ENCODE measurements at places on chromosomes 7 and 10.

GRCh38 chr7:20194343-20194995 is 22.7 kb downstream of the MACC1 start:
- DNase-seq, result no peak

- DNase-seq, result no peak
These were observed 18.5 kb downstream of the SH3PXD2A start for GRCh38 chr10:103836861-103837260.

DNA sequence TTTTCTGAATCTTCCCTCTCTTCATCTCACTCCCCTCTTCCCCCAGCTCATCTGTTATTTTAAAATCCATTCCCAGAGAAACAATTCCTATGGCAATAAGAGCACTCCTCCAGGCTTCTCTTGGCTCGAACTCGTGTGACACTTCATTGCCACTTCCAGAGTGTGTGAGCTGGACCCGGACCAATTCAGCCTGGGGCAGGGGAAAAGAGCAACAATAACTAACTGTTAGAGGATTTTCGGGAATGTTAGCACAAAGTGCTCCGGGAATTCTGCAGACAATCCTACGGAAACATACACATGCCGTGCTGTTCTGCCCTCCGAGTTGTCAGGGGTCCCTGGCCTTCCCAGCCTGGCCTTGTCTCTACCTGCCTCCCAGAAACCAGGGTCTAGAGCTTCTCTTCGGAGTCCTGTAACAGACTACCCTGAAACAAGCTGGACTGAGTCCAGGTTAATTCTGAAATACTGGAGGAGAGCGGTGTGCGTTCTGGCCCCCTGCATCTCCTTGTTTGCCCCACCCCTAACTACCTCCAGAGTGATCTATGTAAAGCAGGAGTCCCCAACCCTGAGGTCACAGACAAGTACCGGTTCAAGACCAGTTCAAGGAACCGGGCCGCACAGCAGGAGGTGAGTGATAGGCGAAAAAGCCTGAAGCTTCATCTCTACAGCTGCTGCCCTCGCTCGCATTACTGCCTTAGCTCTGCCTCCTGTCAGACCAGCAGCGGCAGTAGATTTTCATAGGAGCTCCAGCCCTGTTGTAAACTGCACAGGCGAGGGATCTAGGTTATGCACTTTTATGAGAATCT is 11.3 kb downstream of the COL26A1 start:
- no peak for DNase-seq

- no peak for DNase-seq
These were observed 153.6 kb downstream of the DYNC1I1 start for GRCh38 chr7:95925971-95926370.

DNA sequence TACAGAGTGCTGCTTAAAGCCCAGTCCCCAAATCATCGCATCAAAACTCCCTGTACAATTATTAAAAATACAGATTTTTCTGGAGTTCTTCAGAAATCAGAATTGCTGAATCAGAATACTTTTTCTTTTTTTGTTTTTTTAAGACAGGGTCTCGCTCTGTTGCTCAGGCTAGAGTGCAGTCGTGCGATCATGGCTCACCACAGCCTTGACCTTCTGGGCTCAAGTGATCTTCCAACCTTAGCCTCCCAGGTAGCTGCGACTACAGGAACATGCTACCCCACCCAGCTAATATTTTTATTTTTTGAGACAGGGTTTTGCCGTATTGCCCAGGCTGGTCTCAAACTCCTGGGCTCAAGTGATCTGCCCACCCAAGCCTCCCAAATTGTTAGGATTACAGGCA is 3.9 kb downstream of the BBIP1 start:
- DNase-seq, result no peak

- DNase-seq, result peak; percentile 20
These were observed 75.4 kb upstream of the PDSS1 start for GRCh38 chr10:26621889-26622711.
